ENCODE measurements at places on chromosomes 5 and 9.

- DNase-seq = no peak
These were observed 19.8 kb downstream of the ATP6V0E1 start for GRCh38 chr5:173003360-173003759.

DNA sequence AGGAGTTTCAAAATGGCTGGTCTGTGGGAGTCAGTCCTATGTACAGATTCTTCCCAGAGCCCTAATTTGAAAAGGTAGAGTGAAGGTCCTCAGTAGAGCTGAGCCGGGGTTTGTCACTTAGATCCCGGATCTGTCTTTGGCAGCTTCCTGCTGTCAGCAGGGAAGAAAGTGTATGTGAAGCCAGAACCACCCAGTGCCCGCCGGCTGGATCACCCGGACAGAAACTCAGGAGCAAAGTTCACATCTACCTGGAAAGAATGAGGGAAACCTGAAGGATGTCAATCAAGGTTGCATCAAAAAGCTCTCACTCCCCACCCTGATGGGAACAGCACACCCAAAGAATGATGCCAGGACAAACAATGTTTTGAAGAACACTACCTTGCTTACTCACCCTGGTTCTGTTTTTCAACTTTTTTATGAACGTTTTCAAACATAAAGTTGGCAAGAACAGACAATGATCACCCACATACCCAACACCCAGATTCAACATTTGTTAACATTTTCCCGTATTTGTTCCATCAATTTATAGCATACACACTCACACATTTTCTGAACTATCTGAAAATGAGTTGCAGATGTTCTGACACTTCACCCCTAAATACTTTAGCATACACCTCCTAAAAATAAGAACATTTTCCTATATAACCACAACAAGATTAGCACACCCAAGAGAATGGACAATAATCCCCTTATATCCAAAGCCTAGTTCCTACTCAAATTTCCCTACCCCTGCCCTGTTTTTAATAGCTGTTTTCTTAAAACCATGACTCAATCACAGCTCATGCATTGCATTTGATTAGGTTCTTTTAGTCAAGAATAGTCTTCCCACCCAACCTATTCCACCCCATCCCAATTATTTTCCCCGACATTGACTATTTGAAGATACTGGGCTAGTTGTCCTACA lies 133.9 kb downstream of the LHFPL2 start:
- no peak for DNase-seq

DNA sequence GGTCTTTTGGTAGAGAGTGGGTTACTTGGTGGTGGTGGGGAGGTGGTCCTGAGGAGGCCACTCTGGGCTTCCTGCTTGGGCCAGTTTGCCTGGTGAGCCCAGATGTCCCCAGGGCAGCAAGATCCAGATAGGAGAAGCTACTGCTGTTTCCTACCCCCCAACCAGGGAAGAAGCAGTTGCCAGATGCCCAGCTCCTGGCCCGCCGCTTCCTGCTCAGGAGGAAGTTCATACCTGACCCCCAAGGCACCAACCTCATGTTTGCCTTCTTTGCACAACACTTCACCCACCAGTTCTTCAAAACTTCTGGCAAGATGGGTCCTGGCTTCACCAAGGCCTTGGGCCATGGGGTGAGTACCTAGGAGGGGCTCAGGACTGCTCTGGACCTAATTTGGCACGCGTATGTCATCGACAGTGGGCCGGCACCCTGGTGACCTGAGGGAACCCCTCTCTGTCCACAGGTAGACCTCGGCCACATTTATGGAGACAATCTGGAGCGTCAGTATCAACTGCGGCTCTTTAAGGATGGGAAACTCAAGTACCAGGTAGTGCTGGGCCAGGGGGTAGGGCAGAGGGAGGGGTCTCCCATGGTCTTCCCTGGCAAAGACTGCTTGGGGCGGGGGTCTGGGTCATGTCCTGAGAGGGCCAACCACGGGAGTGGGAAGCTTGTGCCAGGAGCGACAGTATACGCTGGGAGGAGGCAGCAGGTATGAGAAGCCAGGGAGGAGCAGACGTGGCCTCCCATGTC lies 10.6 kb downstream of the PTGS1 start:
- DNase-seq = no peak

- no peak for DNase-seq
These were observed 141.8 kb upstream of the MAST4 start for GRCh38 chr5:66454186-66455078.

DNA sequence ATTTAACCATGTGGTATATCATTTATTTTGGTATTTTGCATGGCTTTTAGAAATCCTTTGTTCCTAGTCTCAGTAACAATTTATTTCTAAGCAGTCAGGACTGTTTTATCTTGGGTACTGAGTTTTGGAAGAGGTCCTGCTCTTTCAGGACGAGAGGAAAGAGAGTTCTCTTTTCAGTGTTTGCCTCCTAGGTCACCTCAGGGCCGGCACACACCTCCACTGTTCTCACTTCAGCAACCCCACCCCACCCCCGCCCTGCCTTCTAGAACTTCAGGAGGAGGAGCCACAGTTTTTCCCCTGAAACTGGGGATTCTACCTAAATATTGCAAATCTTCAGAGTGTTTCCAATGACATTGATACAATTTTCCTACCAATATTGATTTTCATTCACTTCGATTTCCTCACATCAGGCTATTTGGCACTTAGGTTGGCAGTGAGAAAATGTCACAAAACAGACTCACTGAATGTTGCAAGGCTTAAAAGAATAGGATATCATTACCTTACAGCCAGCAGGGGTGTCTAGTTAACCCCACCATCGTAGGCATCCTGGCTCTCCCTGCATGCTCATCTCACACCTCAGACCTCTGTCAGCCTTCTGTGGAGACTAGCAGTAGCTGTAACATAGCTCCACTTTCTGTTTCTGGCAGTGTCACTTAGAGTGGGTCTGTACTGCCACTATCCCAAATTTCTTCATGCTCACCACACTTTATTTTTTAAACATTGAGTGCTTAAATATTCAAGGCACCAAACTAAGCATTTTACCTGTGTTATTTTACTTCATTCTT lies 5.4 kb downstream of the IGIP start:
- no peak for DNase-seq

DNA sequence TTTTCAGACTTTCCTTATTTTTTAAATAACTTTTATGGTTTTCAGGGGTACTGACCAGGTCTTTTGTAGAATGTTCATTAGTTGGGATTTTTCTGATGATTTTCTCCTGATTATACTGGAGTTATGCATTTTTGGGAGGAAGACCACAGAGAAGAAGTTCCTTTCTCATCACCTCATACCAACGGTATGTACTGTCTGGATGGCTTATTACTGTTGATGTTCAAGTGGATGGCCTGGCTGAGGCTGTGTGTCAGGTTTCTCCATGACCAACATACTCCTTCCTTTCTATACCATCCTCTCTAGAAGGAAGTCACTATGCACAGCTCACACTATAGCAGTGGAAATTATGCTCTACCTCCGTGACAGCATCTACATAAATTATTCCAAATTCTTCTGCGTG lies 71.1 kb upstream of the NR3C1 start:
- DNase-seq = no peak

DNA sequence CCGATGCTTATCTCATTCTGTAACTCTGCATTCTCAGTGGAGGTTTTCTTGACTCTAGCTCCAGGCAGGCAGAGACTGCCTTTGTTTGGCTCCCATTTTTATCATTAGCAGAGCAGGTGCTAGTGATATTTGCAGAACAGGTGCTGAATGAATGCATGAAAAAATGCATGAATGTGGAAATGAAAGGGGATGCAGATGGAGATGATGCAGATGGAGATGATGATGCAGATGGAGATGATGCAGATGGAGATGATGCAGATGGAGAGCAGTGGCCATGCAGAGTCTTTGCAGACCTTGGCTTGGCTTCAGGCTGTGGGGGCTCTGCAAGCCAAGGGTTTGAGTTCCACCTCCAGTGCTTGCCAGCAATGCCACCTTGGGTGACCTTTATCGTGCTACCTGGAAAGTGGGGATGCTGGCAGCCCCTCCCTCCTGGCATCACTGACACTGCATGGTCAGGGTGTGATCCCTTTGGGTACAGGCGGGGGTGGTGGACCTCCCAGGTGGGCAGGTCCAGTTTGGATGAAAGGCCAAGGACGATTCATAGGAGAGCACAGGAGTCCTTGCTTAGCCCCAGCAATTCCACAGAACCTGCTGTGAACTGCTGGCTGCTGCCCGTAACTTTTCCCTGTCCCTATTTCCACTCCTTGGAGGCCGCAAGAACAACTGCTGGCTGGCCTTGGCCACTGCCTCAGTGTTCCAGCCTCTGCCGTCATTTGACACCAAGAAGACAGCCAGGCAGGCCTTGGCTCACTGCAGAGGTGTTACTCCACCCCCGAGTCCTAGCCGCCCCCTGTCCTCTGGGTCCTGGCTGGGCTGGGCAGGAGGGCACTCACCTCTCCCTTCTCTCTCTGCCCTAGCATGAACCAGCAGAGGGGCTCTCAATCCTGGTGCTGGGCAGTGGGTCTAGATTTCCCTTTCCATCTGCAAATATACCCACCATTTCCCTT lies 33.0 kb downstream of the ERGIC1 start:
- no peak for DNase-seq

GRCh38 chr5:154311362-154311761 lies 120.8 kb downstream of the GALNT10 start:
- DNase-seq = no peak

DNA sequence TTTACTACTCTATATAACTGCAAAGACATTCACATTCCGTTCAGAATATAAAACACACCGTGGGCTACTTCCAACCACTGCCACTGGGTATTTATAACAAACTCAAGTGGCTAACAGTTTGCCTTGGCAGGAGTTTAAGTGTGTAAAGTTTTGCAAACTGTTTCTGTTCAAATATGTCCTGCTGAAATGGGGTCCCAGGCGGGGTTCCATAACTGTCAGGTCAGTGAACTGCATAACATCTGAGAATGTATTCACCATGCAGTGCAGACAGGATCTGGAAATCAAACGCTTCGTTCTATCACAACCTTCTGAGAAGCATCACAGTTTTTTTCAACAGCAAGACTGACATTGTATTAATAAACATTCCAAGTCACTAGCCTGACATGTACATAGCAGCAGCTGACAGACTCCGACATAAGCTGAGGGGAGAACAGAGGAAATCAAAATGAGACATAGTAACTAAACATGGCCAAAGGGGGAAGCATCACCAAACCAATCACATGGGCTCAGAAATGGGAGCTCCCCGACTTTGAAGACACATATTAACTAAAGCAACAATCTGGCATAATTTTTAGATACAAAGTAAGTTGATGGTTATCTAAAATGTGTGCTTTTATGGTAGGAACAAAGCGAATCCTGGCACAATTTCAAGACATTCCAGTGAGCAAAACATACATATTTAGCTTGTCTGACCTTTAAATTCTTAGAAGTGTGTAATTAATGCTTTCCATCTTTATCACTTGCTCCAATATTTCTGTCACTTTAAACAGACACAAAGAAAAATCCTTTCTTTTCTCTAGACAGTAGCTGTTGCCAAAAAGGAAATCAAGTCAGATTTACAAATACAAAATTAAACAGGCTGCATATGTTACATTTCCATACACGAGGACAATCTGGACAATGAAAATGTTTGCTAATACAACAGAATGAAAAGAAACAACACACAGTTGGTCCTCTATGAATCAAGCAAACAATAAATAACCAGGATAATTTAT lies 156.8 kb downstream of the MAPKAP1 start:
- no peak for DNase-seq

GRCh38 chr5:149581931-149582768 lies 852 bp downstream of the ARHGEF37 start:
- no peak for DNase-seq
